NCI-H2029 (cell line): ENCODE measurements at places on chromosomes 16 and 17.
A peak's percentile ranks its signal among the peaks of the same experiment; 100 is the strongest.

GRCh38 chr16:66616169-66616568, 11.7 kb downstream of the CMTM3 start:
- no peak for DNase-seq

- DNase-seq = peak; percentile 2
These were observed 762 bp downstream of the CDK12 start for GRCh38 chr17:39461926-39462569.

- DNase-seq = no peak
These were observed 1.2 kb upstream of the NFATC3 start for GRCh38 chr16:68083861-68084503.

DNA sequence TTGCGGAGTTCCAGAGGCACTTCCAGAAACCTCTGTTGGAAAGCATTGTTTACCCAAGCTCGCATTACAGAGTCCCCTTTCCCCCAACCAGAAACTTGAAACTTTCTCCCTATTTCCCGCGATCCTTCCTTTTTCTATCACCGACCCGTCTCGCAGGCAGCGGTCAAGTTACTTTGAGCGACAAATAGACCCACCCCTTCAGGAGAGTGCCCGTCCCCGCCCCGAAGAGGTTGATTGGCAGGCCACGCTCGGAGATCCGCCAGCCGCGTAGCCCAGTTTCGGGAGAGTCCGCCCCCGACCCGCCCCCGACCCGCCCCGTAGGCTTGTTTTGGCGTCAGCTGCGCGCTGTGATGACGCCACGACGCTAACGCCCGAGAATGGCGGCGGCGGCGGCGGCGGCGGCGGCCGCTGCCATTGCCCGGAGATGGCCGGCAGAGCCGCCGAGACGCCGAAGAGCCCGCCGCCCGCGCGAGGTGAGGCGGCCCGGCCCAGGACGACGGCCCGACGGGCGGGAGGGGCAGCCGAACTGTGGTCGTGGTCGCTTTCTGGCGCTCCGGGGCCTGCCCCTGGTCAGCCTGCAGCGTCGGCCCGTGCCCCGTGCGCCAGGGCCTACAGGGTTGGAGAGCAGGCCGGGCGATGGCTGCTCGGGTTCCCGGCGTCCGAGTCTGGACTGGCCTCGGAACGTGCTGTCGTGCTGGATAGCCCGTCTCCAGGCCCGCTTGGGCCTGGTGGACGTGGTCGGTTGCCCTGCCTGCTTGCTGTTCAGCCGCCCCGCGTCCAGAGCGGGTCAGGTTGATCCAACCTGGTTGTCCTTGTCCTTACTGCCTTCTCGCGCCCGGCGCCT, at the start of gene PSKH1:
Gene PSKH1 (plus strand): TSS at position 356 of the 844 bp plus-strand sequence. CDS start 15,496 bp downstream, outside the sequence.
- peak; percentile 85 for DNase-seq
